ENCODE measurements at places on chromosomes 7 and 10.

- DNase-seq = no peak
These were observed 19.4 kb downstream of the MAGI2 start for GRCh38 chr7:79434098-79434497.

- DNase-seq = no peak
These were observed 715.4 kb upstream of the NRP1 start for GRCh38 chr10:34049887-34050286.

DNA sequence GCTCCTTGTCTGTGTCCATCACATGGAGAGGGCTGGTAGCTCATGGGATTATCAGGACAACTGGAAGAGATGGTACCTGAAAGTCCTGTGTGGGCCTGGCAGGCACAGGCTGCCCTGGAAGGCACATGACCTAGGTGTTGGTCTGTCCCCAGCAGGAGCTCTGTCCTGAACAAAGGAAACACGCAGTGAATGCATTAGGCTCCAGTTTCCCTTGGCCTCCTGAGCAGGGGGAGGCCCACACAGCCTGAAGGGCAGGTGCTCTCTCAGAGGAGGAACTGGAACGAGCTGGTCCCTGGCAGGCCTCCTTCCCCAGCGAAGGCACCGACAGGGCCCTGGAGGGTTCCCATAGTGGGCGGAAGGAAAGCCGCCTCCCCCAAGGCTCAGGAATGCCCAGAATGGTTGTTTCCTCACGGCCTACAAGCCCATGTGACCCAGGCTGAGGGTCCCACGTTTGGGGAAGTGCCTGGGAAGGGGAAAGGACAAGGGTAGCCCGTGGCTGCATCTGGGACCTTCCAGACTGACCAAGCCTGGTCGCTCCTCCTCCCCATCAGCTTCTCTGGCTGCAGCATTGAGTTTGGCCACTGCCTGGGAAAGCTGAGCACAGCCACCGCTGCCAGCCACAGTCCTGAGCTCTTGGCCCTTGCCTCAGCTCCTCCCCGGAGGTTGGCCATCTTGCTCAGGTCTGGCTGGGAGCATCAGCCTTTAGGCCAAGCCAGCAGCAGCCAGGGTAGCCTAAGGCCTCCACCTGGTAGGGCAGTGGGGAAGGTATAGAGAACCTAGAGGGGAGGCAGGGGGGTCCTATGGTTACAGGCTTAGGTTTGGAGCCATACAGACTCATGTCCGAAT, 21.8 kb downstream of the CXCL12 start:
- DNase-seq = no peak

- no peak for DNase-seq
These were observed 86.4 kb downstream of the CDK6 start for GRCh38 chr7:92749832-92750446.

DNA sequence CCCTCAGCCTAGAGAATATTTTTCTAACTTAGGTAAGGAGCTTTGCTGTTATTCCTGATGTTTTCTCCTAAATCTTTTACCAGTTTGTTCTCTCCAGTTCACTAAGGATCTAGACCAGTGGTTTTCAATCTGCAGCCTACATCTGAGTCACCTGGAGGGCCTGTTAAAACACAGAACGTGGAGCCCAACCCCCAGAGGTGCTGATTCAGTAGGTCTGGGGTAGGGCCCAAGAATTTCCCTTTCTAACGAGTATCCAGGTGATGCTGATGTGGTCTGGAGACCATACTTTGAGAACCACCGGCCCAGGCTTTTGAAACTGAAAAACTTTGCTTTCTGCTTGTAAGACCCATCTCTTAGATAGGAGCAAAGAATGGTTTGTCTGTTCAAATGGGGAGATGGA, 51.2 kb upstream of the KMT2E start:
- DNase-seq = no peak

- DNase-seq = no peak
These were observed 104.1 kb downstream of the EVX1 start for GRCh38 chr7:27346531-27347275.

- no peak for DNase-seq
These were observed 75.8 kb downstream of the CDCA7L start for GRCh38 chr7:21869785-21870402.

DNA sequence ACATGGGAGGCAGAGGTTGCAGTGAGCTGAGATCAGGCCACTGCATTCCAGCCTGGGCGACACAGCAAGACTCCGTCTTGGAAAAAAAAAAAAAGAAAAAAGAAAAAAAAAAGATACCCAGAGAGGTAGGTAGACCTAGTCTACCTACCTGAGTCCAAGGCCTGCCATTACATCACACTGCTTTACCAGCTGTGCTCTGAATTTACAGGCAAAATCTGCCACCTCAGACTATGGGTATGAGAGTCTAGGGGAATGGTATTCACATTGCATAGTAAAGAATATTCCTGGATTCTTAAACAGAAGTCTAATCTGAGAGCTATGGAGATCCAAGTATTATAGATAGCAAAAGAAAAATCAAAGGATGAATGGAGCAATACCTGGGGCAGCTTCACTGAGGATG, 50.2 kb downstream of the NDUFB2 start:
- DNase-seq = no peak

DNA sequence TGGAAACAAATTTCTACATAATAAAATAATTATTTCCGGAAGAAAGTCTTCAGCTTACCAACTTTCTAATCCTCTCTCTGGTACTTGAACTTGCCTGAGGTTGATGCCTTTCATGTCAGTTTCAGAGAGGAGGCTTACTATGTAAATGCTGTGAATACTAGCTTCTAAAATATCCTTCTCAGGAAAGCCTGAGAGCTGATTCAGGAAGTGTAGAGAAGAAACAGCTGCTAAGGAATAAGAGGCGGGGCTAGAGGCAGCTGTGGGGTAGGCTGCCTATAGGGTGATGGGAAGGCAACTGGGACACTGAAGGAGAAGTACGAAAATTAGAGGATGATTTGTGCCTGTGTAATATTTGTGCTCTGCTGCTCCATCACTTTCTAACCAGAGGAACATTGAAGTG, 69.3 kb downstream of the AVL9 start:
- DNase-seq = no peak

DNA sequence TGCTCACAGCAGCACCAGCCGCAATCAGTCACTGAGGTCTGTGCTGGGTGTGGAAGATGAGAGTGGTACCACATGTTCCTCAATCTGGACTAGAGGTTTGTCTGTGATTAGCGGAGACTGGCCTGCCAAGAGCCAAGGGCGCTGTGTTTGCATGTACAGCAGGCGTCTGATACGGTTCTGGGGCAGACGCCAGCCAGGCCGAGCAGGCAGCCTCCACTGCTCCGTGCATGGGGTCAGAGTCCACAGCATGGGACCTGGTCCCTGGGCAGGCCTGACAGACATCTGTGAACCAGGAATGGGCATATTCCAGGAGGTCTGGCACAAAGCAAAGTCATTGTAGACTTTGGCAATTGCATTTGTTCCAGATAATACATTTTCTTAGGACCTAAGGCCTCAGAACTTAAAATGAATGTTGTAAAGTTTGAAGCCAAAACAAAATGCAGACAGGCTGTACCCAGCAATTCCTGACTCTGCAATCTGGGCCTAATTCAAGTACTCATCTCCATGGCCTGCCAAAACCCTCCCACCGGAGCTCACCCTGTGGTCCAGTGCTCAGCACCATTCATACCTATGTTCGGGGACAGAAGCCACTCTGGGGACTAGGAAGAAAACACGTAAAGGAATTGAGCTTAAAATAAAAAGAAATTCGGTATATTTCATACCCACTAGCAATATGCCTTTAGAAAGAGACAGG, 50.0 kb upstream of the FAM20C start:
- no peak for DNase-seq

DNA sequence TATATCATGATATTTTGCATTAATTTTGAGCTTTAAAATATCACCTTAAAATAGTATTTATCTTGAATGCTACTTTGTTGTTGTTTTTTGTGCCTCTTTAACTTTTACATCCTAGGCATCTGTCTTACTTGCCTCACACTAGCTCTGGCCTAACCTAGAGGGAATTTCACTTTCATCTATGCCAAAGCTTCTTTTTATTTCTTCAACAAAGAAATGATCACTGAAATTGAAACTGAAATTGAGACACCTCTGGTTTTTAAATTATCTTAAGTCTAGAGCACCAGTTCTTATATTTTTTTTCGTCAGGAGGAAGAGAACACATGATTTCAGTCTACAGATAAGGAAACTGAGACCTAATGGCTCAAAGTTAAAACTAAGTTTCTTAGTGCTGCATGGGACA, 3.5 kb upstream of the SCIN start:
- no peak for DNase-seq

DNA sequence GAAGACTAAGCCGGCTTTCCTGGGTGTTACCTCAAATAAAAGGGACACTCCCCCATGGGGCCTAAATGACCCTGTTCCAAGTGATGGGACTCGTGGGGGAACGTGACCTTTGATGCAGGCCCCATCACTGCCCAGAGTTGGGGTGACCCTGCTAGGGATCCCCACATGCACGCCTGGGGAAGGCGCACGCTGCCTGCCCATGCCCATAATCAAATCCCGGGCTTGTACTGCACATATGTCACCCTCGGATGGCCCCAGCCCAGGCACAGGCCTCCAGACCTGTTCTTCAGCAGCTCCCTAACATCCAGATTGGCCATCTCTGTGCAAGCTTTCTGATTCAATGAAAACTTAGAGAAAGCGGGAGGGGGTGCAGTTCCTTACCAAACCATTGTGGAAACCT, 14.7 kb downstream of the EBF3 start:
- DNase-seq = no peak

- no peak for DNase-seq
These were observed 22.7 kb downstream of the DYNC1I1 start for GRCh38 chr7:95794917-95795515.

- no peak for DNase-seq
These were observed 72.3 kb downstream of the COA1 start for GRCh38 chr7:43656997-43657396.

All from NCI-H2081 treated with DMSO at 0.1 percent for 48 hours (cell line).